ENCODE measurements at places on chromosomes 7 and 10. TPM values are rescaled to one million over a fixed set of nuclear protein-coding genes. Genes with fewer than 3 reads are reported as not detected.
A peak's percentile ranks its signal among the peaks of the same experiment; 100 is the strongest.

DNA sequence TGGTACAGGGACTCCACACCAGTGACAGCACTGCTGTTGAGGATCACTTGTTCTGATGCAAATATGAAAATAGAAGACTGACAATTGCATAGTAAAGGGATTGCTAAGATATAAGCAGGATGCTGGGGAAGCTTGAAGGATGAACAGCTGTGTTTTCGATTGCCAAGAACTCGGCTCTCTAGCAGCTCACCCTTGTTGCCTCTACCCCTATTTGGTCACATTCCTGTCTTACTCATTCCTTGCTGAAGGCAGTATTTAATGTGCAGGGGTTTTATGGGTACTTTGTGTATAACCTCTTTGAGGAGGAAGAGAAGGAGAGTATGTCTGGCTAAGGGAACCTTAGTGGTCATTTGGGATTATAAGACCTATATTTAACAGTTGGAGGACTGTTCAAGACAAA is 218.8 kb downstream of the AUTS2 start:
- H3K27me3 ChIP-seq, result no peaks in the 10 kb centered on the region
- H3K27ac ChIP-seq, result no peak overlapping the region
- no peak overlapping the region for H3K4me3 ChIP-seq
- no peaks in the 10 kb centered on the region for H3K4me1 ChIP-seq
- DNase-seq, result no peak
- H3K36me3 ChIP-seq, result no peaks in the 10 kb centered on the region

DNA sequence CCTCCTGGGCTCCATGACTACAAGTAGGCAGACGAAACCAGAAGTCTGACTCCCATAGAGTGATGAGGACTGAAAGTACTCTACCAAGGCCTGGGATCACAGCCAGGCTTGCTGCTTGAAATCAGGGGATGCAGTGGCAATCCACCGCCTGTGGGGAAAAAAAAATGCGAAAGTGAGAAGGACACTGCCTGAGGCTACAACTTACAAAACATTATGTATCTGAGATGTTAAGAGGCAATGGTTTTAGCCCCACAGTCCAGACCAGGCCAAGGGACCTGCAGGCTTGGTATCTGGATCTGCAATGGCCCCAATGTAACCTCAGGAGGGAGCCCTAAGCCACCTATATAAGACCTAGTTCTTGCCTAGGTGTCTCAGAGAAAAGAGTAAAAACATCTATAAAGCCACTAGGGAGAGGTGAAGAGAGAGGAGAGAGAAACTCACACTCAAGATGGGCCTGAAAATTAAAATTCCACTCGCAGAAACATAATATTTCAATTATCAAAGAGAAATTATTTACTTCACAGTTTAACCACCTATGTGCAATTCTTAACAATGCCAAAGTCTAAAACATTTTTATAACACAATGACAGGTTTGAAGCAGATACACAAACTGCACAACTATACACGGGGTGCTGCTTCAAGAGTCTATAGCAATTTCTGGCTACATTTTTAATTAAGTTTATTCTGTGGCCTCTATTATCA is 13.9 kb downstream of the DNAJC1 start:
- no peaks in the 10 kb centered on the region for H3K36me3 ChIP-seq
- no peaks in the 10 kb centered on the region for H3K27me3 ChIP-seq
- peak; percentile 55 for DNase-seq
- no peak overlapping the region for H3K27ac ChIP-seq

GRCh38 chr10:114499630-114500190 is 95.4 kb upstream of the AFAP1L2 start:
- no peaks in the 10 kb centered on the region for H3K36me3 ChIP-seq
- H3K4me3 ChIP-seq, result no peak overlapping the region
- no peak for DNase-seq
- no peak overlapping the region for H3K27ac ChIP-seq

DNA sequence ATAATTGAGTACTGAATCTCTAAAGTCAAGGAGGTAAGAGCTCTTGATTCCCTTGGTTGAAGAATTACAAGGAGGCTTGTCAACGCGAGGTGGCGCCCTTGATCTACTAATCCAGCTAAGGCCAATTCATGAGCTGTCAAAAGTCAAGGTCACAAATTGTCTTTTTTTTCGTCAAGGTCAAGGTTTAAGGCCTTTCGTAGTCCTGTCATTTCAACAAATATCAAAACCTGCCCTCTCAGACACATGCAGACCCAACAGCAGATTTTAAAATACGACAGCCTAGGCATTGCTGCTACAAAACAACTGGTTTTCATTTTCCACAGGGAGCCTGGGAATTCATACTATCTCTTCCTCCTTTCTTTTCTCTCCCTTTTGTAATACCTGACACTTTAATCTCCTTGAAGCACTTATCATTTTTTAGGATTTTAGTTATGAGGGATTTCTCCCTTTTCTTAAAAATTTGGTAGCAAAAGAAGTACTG is 3.6 kb downstream of the HOXA13 start:
- no peaks in the 10 kb centered on the region for H3K27me3 ChIP-seq
- DNase-seq, result peak; percentile 95
- no peaks in the 10 kb centered on the region for H3K4me1 ChIP-seq

DNA sequence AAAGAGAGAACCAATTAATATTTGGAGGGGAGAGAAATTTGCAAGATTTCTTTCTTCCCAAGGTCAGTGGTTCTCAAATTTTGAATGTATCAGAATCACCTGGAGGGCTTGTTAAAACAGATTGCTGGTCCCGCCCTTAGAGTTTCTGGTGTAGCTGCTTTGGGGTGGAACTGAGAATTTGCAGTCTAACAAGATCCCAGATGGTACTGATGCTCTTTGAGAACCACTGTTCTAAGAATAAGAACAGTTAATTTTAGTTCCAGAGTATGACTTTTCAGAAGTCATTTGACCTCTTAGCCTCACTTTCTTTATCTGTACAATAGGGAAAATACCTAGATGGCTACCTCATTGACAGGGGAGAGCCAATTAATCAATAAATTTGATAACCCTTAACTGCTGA is 161.6 kb downstream of the PRKG1 start:
- DNase-seq, result no peak
- no peak overlapping the region for H3K27ac ChIP-seq
- peaks cover 14% of the 10 kb centered on the region for H3K4me1 ChIP-seq

DNA sequence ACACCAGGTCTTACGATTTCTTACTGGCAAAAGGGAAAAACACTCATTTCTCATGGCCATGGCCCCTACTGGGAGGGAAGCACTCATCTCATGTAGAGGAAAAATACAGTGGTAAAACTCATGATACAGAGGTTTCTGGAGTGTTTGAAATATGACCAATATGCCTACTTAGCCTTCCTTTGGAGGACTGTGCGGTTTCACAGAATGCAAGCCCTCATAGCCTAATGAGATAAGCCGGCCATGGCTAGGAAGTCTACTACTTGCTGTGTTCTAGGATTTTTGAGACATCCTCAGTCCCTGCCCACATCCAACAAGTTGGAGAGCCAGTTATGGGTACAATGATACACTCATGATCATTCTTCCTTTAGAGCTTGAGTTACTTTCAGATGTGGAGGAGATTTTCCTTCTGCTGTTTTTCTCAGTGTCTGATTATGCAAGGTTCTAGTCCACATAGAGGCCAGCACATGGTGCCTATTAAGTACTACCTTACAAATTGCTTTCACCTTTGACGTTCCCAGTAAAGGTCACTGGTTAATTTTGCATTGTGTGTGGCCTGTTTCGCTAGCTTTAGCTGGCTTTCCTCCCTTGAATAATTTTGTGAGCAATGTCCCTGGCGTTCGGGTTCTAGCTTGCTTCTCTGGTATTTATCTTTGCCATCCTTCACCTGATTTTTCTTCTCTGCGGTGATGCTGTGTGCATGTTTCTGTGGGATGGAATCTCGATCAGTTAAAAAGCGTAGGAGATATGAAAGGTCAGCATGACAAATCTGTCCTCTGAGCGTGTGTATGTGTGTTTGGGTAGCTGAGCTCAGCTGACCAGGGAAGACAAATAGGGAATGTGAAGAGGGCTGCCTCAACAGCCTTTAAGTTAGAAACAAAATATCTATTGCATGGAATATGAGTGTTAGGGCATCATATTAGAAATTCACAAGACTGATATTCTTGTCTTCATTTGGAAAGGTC is 295.4 kb downstream of the LRMDA start:
- H3K4me3 ChIP-seq, result no peak overlapping the region
- no peaks in the 10 kb centered on the region for H3K4me1 ChIP-seq
- DNase-seq, result no peak
- no peaks in the 10 kb centered on the region for H3K36me3 ChIP-seq
- H3K27ac ChIP-seq, result no peak overlapping the region
- no peaks in the 10 kb centered on the region for H3K27me3 ChIP-seq

GRCh38 chr10:13924040-13924725 is 337.4 kb downstream of the PRPF18 start:
- H3K27ac ChIP-seq, result peak overlapping the region; percentile 46
- peaks cover 2% of the 10 kb centered on the region for H3K4me1 ChIP-seq
- no peak overlapping the region for H3K4me3 ChIP-seq
- H3K36me3 ChIP-seq, result no peaks in the 10 kb centered on the region

DNA sequence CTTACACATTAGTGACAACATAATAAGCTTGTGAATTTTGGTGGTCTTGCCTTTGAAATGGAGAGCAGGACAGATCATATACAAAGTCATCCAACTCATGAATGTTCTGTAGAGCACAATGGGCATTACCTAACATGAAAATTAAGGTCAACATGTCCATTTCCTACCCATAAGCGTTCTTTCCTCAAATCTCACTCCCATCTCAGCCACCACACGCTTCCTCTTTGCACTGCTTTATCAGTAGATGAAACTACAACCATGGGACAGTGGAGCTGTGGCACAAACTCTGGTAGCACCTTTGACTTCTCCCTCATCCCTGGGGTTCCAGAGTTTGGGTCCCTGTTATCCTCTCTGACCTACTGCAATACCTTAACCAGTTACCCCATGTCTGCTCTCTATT is 2.2 kb downstream of the PON2 start:
- no peak overlapping the region for H3K4me3 ChIP-seq
- H3K27ac ChIP-seq, result no peak overlapping the region
- no peaks in the 10 kb centered on the region for H3K36me3 ChIP-seq
- no peak for DNase-seq
- H3K4me1 ChIP-seq, result no peaks in the 10 kb centered on the region
- no peaks in the 10 kb centered on the region for H3K27me3 ChIP-seq

GRCh38 chr10:124107072-124107471 is 13.7 kb upstream of the CHST15 start:
- no peak overlapping the region for H3K27ac ChIP-seq
- H3K27me3 ChIP-seq, result no peaks in the 10 kb centered on the region
- H3K36me3 ChIP-seq, result no peaks in the 10 kb centered on the region
- no peaks in the 10 kb centered on the region for H3K4me1 ChIP-seq
- H3K4me3 ChIP-seq, result no peak overlapping the region

- no peaks in the 10 kb centered on the region for H3K4me1 ChIP-seq
- no peak overlapping the region for H3K4me3 ChIP-seq
- H3K27ac ChIP-seq, result no peak overlapping the region
Observed at GRCh38 chr7:156473476-156474240, 166.9 kb upstream of the RNF32 start.

DNA sequence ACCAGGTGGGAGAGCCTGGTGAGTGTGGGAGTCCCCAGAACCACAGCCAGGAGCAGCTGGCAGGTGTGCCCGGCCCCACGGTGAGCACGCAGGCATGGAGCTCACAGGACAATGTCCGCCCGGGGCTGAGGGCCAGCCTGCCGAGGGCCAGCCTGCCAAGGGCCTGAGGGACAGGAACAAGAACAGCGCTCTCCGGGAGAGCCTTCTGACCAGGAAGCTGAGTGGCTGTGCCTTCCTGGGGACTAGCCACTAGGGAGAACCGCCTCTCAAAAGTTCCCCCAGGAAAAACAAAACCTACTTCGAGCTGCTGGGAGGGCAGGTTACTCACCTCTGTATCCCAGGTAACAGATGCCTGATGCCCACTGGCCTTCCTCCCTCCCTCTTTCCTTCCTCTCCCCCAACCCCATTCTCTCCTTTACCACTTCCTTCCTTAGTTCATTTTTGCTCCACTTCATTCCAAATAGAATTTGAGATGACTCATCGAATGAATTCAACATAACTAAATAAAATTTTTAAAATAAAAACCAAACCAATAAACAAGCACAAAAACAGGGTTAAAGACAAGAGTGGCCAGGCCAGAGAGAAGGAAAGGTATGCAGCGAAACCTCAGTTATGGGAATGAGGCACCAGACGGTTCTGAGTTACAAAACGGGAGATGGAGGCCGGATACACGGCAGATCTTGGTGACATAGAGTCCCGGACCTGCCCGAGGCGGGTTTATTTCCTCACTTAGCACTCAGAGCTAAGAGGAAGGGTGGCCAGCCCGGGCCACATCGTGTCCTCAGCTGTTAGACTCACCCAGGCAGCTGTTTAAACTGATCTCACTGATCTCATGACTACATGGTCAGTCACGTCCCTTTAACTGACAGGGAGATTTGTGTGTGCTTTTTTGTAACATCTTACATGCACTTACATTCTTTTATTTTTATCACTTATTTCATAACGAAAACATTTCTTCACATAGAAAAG is 128.5 kb downstream of the TNS3 start:
- H3K27ac ChIP-seq, result peak overlapping the region; percentile 89
- no peaks in the 10 kb centered on the region for H3K27me3 ChIP-seq
- H3K36me3 ChIP-seq, result no peaks in the 10 kb centered on the region
- peaks cover 7% of the 10 kb centered on the region for H3K4me1 ChIP-seq
- peak; percentile 89 for DNase-seq
- H3K4me3 ChIP-seq, result no peak overlapping the region

GRCh38 chr7:104943502-104944343 is 70.3 kb upstream of the KMT2E start:
- no peak for DNase-seq
- no peak overlapping the region for H3K4me3 ChIP-seq
- no peaks in the 10 kb centered on the region for H3K27me3 ChIP-seq
- H3K4me1 ChIP-seq, result no peaks in the 10 kb centered on the region
- no peaks in the 10 kb centered on the region for H3K36me3 ChIP-seq

DNA sequence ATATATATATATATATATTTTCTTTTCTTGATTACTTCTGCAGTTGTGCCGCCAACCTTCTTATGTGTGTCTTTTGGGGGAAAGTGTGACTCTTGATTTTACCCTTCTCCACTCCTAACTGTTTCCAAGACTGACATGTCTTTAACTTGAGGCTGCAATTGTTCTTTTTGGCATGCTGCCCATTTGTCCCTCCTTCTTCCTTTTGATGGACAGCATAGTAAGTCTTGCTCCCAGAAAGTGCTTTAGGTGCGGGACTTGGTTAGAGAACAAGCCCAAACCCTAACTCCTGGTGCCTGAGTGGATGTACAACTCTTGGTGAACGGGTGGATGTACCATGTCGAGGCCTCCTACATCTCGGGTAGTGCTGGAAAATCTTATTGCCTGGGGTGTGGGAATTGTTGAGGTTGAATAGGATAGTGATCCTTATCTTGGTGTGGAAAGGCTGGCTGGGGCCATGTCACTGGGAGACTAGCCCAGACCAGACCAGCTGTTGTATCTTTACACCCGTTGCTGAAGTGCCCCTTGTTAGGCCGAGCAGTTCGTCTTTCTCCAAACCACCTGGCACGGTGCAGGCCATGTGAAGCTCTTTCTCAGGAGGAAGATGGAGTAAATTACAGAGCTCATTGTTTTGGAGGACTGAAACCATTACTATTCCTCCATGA is 16.3 kb downstream of the TCF7L2 start:
- no peaks in the 10 kb centered on the region for H3K27me3 ChIP-seq
- H3K36me3 ChIP-seq, result no peaks in the 10 kb centered on the region
- no peak for DNase-seq
- H3K27ac ChIP-seq, result no peak overlapping the region
- no peak overlapping the region for H3K4me3 ChIP-seq

The TMEM229A gene
- total RNA-seq, result not detected

The ENO4 gene
- 0.51 TPM for total RNA-seq

The HK1 gene
- 117 TPM for total RNA-seq

The MBLAC1 gene
- total RNA-seq, result 1.9 TPM

The RPEL1 gene
- not detected for total RNA-seq

The SHH gene
- total RNA-seq, result 0.10 TPM

The GNAT3 gene
- not detected for total RNA-seq

The AQP1 gene
- total RNA-seq, result 680 TPM

The SPDYE18 gene
- total RNA-seq, result 1.3 TPM

The COPS6 gene
- total RNA-seq, result 81.0 TPM
